Activated T-helper 1 cell treated with Interleukin-2 at 50 U/mL for 16 hours (primary cell): ENCODE measurements at places on chromosomes 16 and 17.

GRCh38 chr16:77227745-77228144 lies 28.5 kb downstream of the SYCE1L start:
- no peak for DNase-seq

DNA sequence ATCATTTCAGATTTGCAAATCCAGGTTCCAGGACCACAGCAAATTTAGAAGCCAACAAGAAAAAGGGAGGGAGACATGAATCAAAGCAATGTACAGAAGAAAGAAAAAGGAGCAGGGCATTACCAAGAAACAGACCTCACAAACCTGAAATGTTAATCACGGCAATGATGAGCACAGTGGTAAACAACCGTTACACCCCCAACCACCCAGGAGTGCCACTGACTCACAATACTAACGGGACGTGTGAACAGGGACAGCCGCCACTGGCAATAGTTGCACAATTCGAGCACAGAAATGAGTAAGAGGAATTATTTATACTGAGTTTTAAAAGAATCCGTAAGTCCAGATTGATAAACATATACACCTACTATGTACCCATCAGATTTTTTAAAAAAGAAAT lies 13.8 kb downstream of the USP22 start:
- no peak for DNase-seq

GRCh38 chr16:23334457-23334853 lies 32.4 kb downstream of the SCNN1B start:
- DNase-seq, result no peak

DNA sequence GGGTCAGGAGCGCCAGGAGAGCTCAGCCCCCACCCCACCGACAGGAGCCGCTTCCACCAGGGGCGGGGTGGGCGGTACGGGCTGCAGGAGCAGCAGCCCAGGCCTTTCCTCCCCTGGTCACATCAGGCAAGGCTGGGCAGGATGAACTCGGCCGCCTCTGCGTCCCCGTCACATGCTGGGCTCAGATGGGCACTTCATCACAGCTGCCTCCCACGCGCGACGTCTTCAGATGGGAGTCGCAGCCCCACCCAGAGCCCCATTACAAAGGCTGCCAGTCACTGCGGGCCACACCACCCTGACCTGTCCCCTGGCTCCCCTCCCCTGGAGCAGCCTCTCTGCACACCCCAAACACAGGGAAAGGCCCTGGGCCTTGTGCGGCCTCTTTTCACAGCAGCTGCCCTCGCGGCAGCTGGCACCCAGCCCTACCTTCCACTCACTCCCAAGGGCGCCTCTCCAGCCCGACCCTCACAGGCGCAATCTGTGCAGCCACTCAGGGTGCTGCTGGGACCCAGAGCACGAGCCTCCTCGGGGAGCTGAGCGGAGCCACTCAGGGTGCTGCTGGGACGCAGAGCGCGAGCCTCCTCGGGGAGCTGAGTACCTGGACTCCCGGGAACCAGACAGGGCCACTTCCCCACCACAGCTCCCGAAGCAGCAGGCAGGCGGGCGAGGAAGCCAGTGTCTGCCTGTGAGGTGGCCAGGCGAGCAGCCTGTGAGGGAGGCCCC lies 4.7 kb downstream of the ZNF598 start:
- DNase-seq, result no peak

DNA sequence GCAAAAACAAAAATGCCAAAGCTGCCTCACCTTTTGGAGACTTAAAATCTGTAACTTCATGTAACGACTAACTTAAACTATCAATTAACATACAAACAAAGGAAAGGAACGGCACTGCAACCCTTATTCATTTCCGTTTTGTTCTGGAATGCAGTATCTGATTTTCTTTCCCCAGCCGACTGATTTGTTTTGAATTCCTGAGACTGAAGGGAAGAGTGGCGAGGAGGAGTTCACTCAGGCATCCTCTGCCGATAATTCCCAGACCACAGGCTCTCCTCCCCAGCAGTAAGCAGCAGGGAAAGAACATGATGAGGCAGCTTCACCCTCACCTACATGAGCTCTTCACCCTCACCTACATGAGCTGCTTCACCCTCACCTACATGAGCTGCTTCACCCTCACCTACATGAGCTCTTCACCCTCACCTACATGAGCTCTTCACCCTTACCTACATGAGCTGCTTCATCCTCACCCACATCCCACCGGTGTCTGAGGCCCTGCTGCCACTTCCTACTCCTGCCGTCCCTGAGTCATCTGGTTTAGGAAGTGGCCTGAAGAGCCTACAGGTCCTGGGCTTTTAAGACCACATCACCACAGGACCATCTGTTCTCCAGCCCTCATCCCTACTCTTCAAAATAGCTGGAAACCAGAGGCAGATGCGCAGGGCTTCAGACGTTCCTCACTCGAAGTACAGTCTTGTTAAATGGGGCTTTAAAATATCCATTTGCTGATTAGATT lies 168.0 kb upstream of the RPH3AL start:
- no peak for DNase-seq

GRCh38 chr17:16304830-16305229 lies 48.4 kb downstream of the CENPV start:
- DNase-seq, result no peak

- no peak for DNase-seq
Observed at GRCh38 chr16:78284326-78284725, 184.9 kb downstream of the WWOX start.

GRCh38 chr17:38560503-38561318 lies 45.0 kb downstream of the SRCIN1 start:
- DNase-seq, result no peak

DNA sequence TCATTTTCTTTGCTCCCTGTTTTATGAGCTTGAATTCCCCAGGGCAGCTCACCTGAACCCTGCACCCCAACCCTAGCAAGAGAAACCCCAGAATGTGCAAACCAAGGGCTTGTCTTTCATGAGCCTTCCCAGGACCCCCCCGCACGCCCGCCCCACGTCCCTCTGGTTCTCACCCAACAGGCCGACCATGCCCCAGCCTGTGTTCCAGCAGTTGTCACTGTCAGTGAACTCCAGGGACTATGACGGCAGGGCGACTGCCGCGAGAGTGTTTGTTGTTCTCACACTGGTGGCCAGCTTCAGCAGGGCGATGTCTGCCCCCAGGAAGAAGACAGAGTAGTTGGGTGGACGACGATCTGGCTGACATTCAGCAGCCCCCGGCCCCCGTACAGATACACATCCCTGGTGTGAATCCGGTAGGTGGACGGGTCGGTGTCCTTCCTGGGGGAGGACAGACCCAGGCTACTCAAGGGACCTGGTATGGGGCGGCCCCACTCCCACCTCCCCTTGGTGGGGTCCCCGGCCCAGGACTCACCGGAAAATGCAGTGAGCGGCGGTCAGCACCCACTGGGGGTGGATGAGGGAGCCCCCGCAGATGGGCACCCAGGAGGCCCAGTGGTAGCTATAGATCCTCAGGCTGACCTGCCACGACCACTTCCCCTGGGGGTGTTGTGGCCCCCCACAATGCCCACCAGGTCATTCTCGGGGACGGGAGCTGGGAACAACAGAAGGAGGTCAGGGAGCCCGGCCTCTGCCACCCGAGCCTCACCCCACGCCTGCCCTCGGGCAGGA lies 20.1 kb downstream of the TPSD1 start:
- no peak for DNase-seq

DNA sequence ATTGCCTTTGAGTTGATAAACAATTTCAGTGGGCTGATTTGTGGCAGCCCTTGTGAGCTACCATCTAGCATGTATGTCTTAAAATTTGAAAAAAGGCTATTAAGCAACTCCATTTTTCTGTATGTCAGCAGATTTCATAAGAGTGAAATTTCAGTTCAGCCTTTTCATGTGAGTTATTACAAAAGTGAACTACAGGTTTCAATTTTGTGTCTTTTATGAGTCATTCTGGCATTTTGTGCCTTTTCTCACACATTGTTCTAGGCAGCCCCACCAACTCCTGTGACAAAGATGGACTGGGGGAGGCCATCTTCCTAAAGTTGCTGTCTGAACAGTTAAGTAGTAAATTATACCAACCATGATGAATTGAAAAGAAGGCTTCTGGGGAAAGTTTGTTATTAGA lies 52.1 kb downstream of the USP10 start:
- DNase-seq, result no peak

DNA sequence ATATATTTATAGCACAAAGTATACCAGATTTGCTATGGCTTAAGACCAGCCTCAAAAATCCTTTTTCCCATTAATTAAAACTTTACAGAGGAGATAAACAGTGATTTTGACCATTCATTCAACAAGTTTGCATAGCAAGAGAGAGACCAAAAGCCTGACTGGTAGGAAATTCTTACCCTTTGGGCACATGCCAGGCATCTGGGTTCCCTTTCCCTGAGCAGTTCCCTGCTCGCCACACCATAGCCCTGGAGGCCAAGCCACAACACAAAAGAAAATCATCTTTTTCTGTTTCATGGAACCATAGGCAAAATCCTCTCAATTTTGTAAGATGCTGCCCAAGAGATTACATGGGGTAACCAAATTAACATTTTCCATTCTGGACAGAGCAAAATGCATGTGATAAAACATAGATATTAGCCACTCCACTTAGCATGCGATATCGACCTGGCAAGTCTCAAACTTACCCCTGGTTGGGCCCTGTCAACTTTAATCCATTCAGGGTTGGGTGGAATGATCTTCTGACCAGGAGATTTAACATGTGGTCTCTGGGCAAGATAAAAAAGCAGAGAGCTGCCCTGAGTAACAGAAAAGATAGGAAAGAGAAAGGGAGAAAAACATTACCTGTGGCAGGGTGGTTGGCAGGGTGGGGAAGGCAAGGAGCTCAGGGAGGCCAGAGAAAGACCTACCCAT lies 57.6 kb upstream of the B4GALNT2 start:
- no peak for DNase-seq

DNA sequence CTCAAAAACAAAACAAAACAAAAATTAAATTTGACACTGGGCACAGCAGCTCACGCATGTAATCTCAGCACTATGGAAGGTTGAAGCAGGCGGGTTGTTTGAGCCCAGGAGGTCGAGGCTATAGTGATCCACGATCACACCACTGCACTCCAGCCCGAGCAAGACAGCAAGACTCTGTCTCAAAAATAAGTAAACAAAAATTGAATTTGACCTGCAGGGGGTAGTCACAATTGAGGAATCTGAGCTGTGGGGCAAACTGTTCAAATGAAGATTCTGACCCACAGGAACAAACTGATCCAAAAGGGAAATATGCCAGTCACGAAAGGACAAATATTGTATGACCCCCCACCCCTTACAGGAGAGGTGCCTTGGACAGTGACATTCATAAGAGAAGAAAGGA lies 29.8 kb downstream of the ANKRD11 start:
- no peak for DNase-seq

GRCh38 chr17:41658846-41659245 lies 29.8 kb upstream of the EIF1 start:
- DNase-seq, result no peak

- DNase-seq, result no peak
Observed at GRCh38 chr16:50367777-50368409, 895 bp downstream of the BRD7 start.

DNA sequence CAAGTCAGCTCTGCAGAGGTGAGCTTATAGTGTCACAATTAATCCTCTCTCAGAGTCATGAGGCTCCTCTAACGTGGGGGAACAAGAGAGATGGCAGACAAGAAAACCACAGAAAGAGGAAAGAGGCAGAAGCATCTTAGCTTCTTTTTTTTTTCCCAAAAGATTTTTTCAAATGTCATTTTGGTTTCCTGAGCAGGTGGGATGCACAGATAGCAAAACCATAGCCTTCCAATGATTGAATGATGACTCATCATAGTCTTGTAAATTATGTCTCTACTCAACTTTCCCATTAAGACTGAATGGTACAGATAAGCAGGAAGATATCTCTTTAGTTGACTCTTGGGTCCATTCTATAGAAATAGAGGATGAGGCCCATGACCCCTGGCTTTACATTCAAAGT lies 162.8 kb upstream of the ZFHX3 start:
- no peak for DNase-seq

DNA sequence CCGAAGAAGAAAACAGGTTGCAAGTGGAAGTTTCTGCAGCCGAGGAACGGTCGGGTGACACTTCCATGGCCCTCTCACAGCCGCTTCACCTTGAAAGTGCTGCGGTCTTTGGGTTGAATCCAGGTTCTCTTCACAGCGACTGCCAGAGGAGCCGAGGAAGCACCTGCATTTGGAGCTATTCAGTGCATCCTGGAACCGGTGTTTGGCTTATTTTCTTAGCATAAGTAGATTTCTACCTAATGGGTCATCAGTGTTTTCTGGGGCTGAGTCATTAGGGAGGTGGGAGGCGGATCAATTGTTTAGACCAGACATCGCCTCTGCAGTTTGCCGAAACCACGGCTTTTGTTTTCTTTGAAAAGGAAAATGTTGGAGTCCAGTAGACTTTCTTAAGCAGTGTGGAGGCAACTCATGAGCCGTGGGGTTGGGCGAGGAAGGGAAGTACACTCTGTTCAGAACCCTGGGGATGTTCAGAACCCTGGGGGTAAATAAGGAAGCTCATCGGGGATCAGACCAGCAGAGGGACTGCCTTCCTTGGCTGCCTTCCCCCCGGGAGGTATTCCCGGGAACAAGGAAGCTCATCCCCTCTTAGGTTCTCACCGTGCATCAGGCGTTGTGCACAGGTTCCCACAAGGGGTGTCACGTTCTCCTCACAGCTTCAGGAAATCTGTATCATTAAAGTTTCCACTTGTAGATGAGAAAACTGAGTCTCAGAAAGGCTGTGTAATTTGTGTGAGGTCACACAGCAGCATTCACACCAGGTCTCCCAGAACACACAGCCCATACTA lies 361.5 kb downstream of the SNX29 start:
- no peak for DNase-seq

- no peak for DNase-seq
Observed at GRCh38 chr16:26735521-26735920, 331.2 kb upstream of the C16orf82 start.

- no peak for DNase-seq
Observed at GRCh38 chr17:72726936-72727335, 365.6 kb downstream of the SLC39A11 start.

- no peak for DNase-seq
Observed at GRCh38 chr16:1859650-1860049, 12.3 kb downstream of the MEIOB start.

DNA sequence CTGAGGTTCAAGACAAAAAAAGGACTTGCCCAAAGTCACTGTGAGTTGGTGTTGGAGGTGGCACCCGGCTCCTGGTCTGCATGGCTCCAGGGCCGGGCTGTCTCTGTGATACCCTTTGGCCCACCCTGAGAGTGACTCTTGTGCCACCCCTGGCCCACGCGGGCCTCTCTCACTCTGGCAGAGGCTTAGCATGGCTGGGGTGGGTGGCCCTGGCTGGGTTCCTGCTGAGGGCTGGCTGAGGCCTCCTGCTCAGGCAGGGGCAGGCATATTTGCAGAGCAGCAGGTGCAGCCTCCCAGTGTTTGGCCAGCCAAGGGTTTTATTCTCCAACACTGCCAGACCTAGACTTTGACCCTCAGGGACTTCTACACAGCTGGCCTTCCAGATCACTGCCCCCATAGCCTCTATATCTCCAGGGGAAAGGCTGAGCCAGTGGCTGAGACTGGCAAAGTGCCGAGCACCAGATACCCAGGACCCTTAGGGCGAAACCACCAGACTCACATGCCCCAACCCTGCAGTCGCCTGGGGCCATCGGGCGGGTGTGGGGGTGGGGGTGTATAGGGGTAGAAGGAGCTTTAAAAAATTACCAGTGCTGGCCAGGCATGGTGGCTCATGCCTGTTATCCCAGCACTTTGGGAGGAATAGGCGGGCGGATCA lies 21.5 kb upstream of the ADGRG1 start:
- DNase-seq, result no peak
